ENCODE measurements at places on chromosomes 11 and 22. TPM values are rescaled to one million over a fixed set of nuclear protein-coding genes. Genes with fewer than 3 reads are reported as not detected.

GRCh38 chr22:39242595-39243438 lies 2.0 kb downstream of the PDGFB start:
- H3K27me3 ChIP-seq: no peaks in the 10 kb centered on the region
- peak overlapping the region; percentile 61 for H3K4me3 ChIP-seq
- H3K36me3 ChIP-seq: no peaks in the 10 kb centered on the region
- DNase-seq: no peak

DNA sequence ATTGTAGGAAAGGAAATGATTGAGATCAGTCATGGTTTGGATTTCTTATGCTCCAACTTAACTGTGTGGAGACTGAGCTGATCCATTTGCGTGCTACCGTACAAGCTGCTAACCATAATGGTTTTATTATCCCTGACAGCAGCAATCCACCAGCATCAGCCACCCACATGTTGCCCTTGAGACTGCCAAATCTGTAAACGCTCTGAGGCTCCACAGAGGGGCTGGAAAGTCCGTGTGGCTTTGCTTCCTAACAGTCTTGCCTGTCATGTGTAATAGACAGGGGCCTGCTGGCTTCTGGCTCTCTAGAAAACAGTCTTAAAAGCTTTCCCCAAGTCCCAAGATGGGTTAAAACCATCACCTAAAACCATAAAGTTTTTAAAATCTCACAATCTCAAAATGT lies 30.1 kb downstream of the ATG16L2 start:
- no peak for DNase-seq
- no peaks in the 10 kb centered on the region for H3K27me3 ChIP-seq
- peak overlapping the region; percentile 19 for H3K27ac ChIP-seq
- H3K4me3 ChIP-seq: no peak overlapping the region
- peaks cover 38% of the 10 kb centered on the region for H3K36me3 ChIP-seq
- H3K4me1 ChIP-seq: peaks cover 28% of the 10 kb centered on the region

DNA sequence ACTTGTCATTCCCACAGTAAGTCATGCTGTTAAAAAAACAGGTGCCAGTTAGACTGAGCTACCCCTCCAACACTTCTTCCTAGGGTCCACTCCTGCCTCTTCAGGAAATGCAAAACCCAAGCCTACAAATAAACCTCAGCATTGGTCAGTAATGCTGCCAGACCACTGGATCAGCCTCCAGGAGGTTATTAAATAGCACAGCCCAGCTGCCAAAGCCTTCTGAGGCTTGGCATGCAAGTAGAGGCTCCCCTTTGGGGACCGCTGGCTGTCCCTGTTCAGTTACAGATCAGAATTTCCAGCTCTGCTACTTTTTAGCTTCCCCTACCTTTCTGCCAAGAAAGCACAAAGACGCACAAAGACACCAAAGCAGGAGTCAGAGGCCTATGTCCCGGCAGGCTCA lies 33.3 kb downstream of the ABTB2 start:
- peak overlapping the region; percentile 24 for H3K27ac ChIP-seq
- H3K4me1 ChIP-seq: no peaks in the 10 kb centered on the region
- no peak for DNase-seq
- no peaks in the 10 kb centered on the region for H3K27me3 ChIP-seq
- no peak overlapping the region for H3K4me3 ChIP-seq

Gene FBLN1
- total RNA-seq: 92.8 TPM

GRCh38 chr11:62664405-62665074 lies 470 bp downstream of the C11orf98 start:
- H3K4me1 ChIP-seq: peaks cover 35% of the 10 kb centered on the region
- peak overlapping the region; percentile 93 for H3K4me3 ChIP-seq
- peaks cover 19% of the 10 kb centered on the region for H3K36me3 ChIP-seq
- peak overlapping the region; percentile 89 for H3K27ac ChIP-seq
- H3K27me3 ChIP-seq: no peaks in the 10 kb centered on the region

DNA sequence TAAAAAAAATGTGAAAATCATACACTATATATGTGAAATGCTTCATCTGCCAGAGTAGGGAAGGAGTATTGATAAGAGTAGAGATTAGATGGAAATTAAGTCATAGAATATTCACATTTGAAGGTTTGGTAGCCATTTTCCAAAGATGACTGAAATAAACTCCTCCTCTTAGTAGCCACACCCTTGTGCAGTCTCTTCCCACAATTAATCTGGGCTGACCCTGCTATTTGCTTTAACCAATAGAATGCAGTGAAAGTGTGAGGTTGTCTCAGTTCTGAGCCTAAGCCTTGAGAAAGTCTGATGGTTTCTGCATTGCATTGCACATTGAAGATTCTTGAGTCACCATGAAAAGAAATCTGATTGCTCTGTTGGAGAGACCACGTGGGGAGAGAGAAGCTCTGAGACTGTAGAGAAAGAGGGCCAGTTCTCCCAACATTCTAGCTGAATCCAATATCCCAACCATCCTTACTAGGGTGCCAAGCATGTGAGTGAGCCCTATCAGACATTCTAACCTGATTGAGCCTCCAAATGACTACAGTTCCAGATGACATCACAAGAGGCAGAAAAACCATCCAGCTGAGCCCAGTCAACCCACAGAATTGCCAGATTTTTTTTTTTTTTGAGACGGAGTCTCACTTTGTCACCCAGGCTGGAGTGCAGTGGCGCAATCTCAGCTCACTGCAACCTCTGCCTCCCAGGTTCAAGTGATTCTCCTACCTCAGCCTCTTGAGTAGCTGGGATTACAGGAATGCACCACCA lies 29.4 kb upstream of the CAPRIN1 start:
- no peaks in the 10 kb centered on the region for H3K27me3 ChIP-seq
- H3K36me3 ChIP-seq: no peaks in the 10 kb centered on the region
- no peak overlapping the region for H3K4me3 ChIP-seq
- no peaks in the 10 kb centered on the region for H3K4me1 ChIP-seq
- no peak overlapping the region for H3K27ac ChIP-seq

- no peak overlapping the region for H3K27ac ChIP-seq
- H3K4me1 ChIP-seq: no peaks in the 10 kb centered on the region
- no peaks in the 10 kb centered on the region for H3K27me3 ChIP-seq
Measured at GRCh38 chr11:68827733-68828132, 14.0 kb downstream of the CPT1A start.

Gene HINFP
- total RNA-seq: 18.1 TPM

DNA sequence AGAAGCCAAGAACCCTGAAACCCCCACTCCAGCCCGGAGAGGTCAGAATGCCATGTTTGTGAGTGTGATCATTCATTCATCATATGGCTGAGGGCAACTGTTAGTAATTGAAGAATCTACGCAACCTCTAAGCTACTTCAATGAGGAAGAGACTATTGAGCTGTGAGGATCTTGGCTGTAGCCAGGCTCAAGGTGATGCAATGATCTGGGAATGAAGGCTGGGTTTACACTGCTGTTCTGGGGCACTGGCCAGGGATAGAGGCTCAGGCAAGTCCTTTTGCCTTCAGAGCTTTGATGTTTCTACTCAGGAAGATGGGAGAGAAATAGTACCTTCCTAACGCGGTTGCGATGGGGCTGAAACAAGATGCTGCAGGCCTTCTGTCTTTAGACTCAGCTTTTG lies 12.9 kb downstream of the CRYBB2 start:
- no peaks in the 10 kb centered on the region for H3K36me3 ChIP-seq
- no peak for DNase-seq
- H3K4me3 ChIP-seq: no peak overlapping the region
- no peaks in the 10 kb centered on the region for H3K27me3 ChIP-seq
- no peak overlapping the region for H3K27ac ChIP-seq

DNA sequence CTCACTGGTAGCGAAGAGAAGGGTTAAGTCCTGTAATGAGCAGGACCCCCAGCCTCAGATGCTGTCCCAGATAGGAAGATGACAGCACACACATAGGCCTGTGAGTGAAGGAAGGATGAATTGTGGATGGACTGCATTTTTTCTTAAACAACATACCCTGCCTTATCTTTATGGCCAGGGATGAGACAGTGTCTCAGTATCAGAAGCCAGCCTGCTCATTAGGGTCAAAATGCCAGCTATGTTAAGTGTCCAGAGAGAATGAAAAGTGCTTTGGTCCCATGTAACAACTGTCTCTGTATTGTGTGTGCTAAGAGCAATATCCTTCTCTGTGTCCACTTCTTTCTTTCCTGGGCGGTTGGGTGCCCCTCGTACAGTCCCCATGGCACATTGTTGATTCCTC lies 30.2 kb downstream of the PPFIBP2 start:
- no peak for DNase-seq
- H3K4me1 ChIP-seq: no peaks in the 10 kb centered on the region
- no peaks in the 10 kb centered on the region for H3K36me3 ChIP-seq
- H3K4me3 ChIP-seq: no peak overlapping the region
- no peaks in the 10 kb centered on the region for H3K27me3 ChIP-seq

DNA sequence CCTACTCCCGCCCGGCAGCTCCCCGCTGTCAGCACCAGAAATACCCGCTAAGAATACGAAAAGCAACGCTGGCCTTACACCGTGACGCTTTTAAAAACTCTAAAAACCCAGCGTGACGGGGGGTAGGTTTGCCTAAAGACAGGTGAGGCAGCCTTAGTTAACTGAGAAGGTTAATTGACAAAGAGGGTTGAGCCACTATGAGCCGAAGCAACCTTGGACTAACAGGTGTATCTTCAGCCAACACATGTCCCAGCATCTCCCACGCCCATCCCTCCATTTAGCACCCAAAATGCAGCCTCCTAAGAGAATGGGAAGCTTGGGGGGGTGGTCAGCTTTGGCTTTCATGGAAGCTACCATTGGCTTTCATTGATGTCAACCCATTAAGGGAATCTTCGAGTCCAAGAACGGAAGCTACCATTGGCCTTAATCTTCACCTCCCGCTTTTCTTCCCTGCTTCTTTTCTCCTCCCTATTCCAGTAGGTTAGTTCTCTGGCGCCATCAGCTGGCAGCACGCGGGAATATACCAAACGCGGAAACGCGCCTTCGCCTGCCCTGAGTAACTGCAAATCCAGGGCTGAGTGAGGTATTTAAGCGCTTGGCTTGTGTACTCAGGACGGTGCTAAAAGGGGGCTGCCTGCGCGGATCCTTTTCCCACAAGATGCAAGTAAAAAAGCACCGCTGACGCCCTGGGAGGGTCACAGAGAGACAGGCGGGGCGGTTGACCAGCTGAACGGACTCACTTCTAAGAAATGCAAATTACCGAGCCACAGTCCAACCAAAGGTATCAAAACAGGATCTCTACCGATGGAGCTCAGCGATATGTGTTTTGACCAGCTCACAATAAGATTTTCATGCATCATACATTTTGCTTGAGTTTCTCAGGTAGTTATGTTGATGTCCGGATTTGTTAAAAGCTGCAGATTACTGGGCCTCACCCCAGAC lies 38.5 kb upstream of the GLYATL1 start:
- H3K27me3 ChIP-seq: no peaks in the 10 kb centered on the region
- no peak overlapping the region for H3K27ac ChIP-seq
- no peak overlapping the region for H3K4me3 ChIP-seq
- no peaks in the 10 kb centered on the region for H3K4me1 ChIP-seq
- no peaks in the 10 kb centered on the region for H3K36me3 ChIP-seq

- no peak for DNase-seq
- H3K4me3 ChIP-seq: no peak overlapping the region
- no peak overlapping the region for H3K27ac ChIP-seq
- H3K27me3 ChIP-seq: no peaks in the 10 kb centered on the region
- no peaks in the 10 kb centered on the region for H3K36me3 ChIP-seq
Measured at GRCh38 chr11:130211144-130211543, 51.6 kb downstream of the ST14 start.

GRCh38 chr22:30129636-30130035 lies 49.4 kb downstream of the HORMAD2 start:
- H3K4me1 ChIP-seq: no peaks in the 10 kb centered on the region
- no peaks in the 10 kb centered on the region for H3K27me3 ChIP-seq
- no peak overlapping the region for H3K27ac ChIP-seq
- no peak for DNase-seq

- H3K4me1 ChIP-seq: no peaks in the 10 kb centered on the region
- H3K27ac ChIP-seq: peak overlapping the region; percentile 88
- H3K4me3 ChIP-seq: peak overlapping the region; percentile 91
- peaks cover 9% of the 10 kb centered on the region for H3K27me3 ChIP-seq
- no peak for DNase-seq
Measured at GRCh38 chr22:29310065-29310862, 3.8 kb downstream of the GAS2L1 start.

Gene MMP7
- total RNA-seq: not detected

DNA sequence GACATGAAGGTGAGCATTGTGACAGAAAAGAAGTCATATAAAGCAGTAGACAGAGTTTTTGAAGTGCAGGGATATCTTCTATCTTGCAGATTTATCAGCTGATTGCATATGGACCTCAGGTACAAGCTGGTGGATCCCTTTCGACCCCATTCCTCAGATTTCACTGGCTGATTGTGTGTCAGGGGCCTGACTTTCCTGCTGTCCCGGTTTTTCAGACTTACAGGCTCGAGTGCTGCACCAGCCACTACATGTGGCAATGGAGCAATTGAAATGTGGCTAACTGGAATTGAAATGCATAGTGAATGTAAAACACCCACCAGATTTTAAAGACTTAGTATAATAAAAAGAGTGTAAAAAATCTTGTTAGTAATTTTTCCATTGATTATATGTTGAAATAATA lies 50.3 kb downstream of the CLMP start:
- no peak overlapping the region for H3K4me3 ChIP-seq
- no peaks in the 10 kb centered on the region for H3K36me3 ChIP-seq
- no peaks in the 10 kb centered on the region for H3K27me3 ChIP-seq
- H3K27ac ChIP-seq: no peak overlapping the region
- no peaks in the 10 kb centered on the region for H3K4me1 ChIP-seq

DNA sequence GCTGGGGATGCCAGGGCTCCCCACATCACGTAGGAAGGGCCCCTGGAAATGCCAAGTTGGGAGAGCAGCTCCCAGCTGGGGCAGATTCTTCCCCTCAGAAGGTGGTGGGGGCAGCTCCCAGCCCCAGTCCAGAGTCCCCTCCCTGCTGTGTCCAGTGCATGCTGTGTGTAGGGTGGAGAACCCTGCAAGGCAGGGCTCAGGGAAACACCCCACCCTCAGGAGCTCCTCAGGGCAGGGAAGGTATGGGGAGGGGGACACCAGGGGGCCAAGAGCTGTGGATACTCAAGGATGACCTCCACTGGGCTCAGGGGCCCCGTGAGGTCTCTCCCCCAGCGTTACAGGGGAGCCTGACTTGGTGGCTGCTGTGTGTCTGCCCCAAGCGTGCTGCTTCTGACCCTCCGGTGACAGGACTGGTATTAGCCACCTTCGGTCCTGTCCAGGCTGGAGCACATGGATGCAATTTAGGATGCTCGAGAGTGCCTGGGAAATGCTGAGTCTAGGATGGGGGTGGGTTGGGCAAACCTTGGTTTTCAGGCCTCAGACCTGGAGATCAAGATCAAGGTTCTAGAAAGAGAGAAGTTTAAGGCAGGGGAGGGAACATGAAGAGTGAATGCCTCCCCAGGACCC lies 16.1 kb upstream of the CABP7 start:
- H3K36me3 ChIP-seq: no peaks in the 10 kb centered on the region
- H3K27me3 ChIP-seq: peaks cover 10% of the 10 kb centered on the region
- no peak for DNase-seq
- H3K4me1 ChIP-seq: peaks cover 26% of the 10 kb centered on the region

Gene NUP98
- 94.5 TPM for total RNA-seq

Gene ACCS
- total RNA-seq: 2.3 TPM

Measured in right atrium auricular region (tissue), 2 donors.